NCI-H1092 treated with DMSO at 0.1 percent for 48 hours (cell line): ENCODE measurements at places on chromosomes 2 and 18.

GRCh38 chr18:41532344-41533086 lies 422.5 kb upstream of the PIK3C3 start:
- DNase-seq, result no peak

- peak; percentile 1 for DNase-seq
Observed at GRCh38 chr18:11040823-11041656, 108.3 kb downstream of the PIEZO2 start.

GRCh38 chr2:6937582-6937981 lies 20.4 kb downstream of the RNF144A start:
- no peak for DNase-seq

GRCh38 chr2:119252186-119253113 lies 28.8 kb downstream of the STEAP3 start:
- DNase-seq, result no peak

DNA sequence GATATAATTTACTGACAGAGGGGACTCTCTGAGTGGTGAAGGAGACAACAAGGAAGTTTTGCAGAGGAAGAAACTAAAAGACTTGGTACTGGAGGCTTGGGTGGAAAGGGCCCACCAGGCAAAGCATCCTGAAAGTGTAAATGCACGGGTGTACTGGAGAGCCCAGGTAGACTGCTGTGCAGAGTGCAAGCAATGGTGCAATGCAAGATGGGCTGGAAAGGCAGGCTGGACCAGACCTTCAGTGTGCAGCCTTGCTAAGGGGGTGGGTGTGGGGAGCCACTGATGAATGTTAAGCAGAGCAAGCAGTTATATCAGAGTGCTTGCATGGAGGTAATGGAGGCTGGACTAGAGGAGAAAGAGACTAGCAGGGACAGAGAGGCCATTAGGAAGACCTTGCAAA lies 10.7 kb downstream of the C2orf74 start:
- DNase-seq, result no peak

GRCh38 chr2:127511917-127512316 lies 14.4 kb downstream of the IWS1 start:
- DNase-seq, result no peak

DNA sequence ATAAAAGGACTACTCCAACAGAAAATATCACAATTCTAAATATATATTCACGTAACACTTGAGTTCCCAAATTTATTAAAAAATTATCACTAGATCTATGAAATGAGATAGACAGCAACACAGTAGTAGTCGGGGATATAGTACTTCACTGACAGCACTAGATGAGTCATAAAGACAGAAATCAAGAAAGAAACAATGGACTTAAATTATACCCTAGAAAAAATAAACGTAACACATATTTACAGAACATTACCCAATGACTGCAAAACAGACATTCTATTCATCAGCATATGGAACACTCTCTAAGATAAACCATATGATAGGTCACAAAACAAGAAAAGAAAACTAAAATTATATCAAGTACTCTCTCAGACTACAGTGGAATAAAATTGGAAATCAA lies 429.4 kb downstream of the MBD2 start:
- DNase-seq, result no peak

- DNase-seq, result no peak
Observed at GRCh38 chr2:21194858-21195271, 71.1 kb downstream of the TDRD15 start.

DNA sequence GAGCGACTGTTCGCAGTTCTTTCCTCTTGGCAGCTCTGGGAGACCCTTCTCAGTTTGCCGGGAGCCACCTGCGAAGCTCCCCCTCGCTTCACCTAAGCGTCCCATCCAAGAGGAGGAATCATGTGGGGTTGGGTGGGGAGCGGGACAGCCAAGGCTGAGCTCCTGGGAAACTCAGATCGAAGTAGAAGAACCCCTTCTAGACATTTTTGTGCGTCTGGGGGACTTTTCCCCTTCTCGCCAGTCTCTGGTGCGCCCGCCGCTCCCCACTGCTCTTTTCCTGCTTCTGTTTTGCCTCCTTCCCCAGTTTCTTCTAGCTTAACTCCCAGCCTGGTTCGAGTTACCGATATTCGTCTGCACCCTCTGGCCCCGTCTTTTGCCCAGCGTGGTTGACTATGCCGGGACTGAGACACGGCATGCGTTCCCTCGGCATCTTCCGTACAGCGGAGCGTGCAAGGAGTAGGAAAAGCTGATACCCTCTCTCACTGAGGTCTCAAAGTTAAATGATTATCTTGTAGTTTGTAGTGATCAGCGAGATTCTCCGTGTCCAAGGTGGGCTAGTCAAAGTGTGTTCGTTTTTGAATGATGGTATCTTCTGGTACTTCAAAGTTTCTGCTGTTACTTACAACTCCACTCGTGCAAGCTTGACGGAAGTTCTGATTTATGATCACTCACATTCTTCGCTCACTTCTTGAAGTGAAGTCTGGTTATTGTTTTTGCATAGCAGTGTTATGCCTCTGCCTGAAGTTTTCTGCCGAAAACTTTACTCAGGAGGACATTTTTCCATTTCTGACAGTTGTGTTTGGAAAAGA lies 664 bp downstream of the CAMKMT start:
- peak; percentile 50 for DNase-seq

DNA sequence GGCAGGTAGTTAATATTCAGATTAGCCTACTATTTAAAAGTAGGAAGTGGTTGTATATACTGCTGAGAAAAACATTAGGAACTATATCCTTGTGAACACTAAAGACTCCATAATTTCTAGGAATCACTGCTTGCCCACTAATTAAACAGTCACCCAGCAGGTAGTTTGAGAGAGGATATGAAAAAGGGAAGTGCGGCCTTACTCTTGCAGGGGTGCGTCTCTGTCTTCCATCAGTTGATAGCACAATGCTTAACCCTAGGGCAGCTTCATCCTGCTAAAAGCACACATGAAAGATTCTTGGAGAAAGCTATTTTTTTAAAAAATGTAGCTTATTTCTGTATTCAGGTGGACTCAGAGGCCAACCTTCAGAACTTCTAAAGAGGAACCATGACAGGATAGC lies 53.1 kb upstream of the ATP5MC3 start:
- no peak for DNase-seq

- no peak for DNase-seq
Observed at GRCh38 chr2:47237375-47238334, 82.5 kb upstream of the STPG4 start.

DNA sequence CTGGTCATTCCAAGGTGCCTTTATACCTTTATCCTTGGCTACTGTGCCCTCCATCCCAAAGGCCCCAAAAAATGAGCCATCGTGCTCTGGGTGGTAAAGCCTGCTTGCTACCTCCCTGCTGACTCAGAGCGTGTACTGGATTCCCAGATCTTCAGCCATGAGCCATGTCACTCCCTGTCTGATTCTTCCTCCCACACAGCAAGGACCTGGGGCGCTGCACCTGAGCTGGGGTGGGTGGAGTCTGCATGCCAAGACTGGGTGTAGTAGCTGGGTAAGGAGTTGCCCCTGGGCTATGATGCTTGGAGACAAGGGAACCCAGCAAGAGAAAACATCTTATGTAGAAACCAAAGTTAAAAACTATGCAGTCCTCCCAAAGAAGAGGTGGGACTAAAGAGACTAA lies 37.2 kb upstream of the APCDD1 start:
- DNase-seq, result no peak

DNA sequence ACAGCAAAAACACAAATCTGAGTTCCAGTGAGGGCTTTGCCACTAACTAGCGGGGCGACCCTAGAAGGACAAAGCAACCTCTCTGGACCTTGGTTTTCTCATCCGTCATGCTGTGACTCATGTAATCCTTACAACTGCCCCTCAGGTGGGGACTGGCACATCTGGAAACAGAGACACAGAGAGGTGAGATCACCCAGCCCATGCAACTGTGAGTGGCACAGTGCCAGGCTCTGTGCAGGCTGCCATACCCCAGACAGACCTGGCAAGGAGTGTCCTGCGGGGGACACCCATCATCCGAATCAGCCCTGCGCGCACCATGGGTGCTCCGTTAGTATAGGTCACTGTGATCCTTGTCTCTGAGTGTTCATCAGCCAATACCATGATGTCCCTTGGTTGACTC lies 198.3 kb downstream of the SMAD7 start:
- DNase-seq, result no peak
